ENCODE measurements at places on chromosomes 6 and 20.
A peak's percentile ranks its signal among the peaks of the same experiment; 100 is the strongest.

GRCh38 chr6:30741063-30741779 is 1.3 kb downstream of the FLOT1 start:
- no peak for DNase-seq

GRCh38 chr20:8304124-8304816 is 172.2 kb downstream of the PLCB1 start:
- no peak for DNase-seq

DNA sequence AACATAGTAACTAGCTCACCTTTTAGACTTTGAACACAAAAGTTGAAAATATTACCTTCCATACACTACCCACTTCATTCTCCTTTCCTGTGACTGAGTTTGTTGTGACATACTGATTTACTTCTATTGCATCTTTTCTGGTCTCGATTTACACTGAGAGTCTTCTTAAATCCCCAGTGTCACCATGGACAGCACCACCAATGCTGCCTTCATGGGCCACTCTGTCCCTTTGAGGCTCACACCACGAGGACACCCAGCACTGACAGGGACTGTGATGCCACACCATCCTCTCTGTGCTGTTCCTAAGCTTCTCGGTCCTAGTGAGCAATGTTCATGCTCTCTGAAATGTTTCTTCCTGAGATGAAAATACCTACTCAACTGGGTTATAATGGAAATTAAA is 337.1 kb upstream of the IRAK1BP1 start:
- DNase-seq: no peak

- no peak for DNase-seq
Measured at GRCh38 chr20:60078351-60079250, 120.4 kb downstream of the CDH26 start.

DNA sequence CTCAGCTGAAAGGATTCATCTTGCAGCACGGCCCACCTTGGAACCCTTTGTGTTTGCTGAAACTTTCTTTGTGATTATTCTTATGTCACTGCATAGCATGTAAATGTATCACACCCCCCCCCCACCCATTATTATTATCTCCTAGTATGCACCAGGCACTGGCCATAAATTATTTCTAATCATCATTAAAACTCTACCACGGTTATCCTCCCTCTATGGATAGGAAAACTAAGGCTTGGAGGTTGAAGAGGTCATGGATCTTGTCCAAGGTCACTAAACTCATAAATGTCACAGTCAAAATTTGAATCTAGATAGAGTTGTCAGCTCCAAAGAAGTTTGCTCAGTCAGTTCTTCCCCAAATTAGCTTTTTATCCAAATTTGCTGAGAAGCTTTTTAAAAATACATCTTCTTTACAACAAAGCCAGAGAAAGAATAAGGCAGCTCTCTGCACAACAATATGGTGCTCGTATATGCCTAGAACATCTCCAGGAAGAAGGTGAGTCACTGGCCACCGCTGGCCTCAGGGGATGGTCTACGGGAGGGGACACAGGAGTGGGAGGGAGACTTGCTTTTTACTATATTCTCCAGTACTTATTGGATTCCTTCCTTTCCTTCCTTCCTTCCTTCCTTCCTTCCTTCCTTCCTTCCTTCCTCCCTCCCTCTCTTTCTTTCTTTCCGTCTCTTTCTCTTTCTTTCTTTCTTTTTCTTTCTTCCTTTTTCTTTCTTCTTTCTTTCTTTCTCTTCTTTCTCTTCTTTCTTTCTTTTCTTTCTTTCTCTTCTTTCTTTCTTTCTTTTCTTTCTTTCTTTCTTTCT is 134.5 kb downstream of the VEGFA start:
- DNase-seq: no peak

GRCh38 chr20:49979030-49979832 is 3.5 kb upstream of the SNAI1 start:
- peak; percentile 41 for DNase-seq

Data from activated CD8-positive, alpha-beta memory T cell treated with anti-CD3 and anti-CD28 coated beads for 4 hours (primary cell).